GM12878 (cell line): ENCODE measurements at places on chromosomes 5 and 9. TPM values are rescaled to one million over a fixed set of nuclear protein-coding genes. Genes with fewer than 3 reads are reported as not detected.

The SLC6A7 gene
- total RNA-seq = 0.08 TPM in 1 of 2 replicates, not detected in the other

The TEX48 gene
- total RNA-seq = not detected in 2 replicates

The FRMPD1 gene
- not detected in 2 replicates for total RNA-seq

The OR1B1 gene
- total RNA-seq = not detected in 2 replicates

The C9orf50 gene
- not detected in 2 replicates for total RNA-seq

DNA sequence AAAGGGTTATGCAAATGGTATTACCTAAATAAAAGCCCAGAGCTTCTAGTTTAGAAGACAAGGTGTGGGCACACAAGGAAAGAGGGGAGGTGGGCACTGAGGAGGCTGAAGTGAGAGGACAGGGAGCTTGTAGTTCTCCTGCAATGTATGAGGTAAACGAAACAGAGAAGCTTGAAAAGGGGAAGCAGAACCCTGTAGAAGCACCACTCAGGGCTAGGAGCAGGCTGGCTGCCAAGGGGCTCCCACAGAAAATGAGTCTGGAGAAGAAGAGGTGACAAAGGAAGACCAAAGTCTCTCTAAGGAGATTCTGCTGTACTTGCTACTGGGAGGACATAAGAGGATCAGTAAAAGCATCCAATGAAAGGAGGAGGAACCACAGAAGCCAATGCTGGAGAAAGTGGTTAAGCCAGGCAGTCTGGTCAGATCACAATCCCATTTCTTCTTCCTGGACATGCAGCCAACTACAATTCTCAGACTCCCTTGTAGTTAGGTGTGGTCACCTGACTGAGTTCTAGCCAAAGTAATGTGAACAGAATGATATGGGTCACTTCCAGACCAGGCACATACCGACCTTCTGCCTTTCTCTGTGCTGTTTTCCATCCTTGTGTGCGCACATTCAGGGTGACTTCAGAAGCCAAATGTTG, 174.5 kb upstream of the MAP3K1 start:
- DNase-seq = no peak

GRCh38 chr5:150661086-150661485, at the start of gene MYOZ3:
Gene MYOZ3, plus strand, starts transcription at chr5:150661251. Its CDS starts 1,691 bp downstream, at chr5:150662942.
- DNase-seq = no peak

DNA sequence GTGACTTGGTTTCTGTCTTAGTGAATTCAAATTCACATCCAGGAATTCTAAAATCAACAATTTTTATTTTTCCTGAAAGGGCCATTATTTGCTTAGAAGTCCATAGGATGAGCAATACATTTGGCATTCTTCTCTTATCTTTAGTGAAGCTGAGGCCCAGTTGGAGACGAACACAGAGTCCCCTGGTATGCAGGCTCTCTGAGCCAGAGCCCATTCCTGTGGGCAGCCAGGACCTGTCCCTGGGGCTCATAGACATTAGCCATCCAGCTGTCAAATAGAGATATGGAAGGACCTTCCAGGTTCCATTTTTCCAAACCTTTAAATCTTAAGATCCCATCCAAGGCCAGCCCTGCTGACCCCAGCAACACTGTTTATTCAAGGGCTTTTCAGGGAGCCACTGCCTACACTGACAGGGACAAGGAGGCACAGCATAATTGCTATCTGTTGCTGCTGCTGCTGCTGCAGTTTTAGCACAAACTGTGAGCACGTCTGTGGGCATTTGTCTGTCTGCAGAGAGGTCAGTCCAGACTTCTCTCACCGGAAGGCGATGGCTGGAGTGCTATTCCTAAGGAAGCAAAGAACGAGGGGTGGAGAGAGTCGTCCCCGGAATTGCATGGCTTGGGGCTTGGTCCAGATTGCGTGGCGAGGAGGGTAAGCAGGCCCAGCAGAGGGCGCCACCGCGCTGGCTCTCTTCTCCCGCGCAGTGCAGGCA, 639.0 kb downstream of the CCDC171 start:
- no peak for DNase-seq

- no peak for DNase-seq
These were observed 463.1 kb upstream of the CDH10 start for GRCh38 chr5:25107853-25108252.

- no peak for DNase-seq
These were observed 81.1 kb upstream of the SLC12A2 start for GRCh38 chr5:128002425-128002824.

DNA sequence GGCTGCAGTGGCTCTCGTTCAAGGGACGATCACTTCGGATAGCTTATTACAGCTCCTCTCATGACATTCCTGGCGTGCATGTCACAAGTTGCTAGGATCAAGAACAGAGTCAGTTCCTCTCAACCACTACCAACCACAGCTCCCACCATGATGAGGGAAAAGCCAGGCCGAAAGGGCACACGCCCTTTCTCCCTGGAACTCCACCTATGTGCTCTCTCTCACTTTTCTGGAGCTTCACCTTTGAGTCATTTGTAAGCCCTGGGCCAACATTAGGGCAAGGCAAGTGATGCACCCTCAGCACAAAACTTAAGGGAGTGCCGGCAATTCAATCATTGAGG, 1.6 kb downstream of the SPACA9 start:
- no peak for DNase-seq

DNA sequence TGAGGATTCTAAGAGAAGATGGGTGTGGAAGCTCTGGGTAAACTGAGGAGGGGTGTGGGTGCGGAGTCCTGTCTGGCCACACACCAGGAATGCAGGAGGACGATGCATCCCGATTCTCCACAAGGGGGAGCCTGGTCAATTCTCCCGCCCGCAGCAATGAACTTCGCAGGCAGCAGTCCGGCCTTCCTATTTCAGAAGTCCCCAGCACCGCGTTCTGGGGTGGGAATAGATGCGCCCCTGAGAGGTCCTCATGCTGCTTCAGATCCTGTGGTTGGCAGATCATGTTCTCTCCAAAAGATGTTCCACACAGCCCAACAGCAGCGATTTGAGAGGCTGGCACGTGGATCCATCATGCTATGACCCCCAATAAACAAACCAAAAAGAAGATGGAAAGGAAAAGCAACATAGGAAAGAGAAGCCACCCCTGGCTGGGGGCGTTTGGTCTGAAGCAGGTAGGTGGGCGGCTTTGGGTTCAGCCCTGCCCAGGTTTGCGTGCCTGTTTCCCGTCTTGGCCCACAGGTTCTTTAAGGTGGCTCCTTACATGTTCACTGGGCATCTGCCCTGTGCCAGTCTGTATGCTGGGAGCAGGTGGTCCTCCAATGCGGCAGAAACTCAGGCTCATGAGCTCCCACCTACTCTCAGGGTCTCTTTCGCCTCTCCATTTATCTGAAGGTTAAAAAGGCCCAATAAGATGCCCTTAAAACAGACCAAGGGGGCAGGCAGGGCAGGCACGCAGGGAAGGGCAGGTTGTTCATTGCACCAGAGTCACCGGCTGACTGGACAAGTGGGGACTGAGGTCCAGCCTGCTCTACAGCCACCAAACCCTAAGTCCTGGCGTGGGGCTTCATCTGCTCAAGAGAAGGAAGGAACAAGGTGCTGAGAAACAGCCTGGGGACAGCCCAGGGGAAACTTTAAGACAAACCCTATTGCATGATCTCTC, 171.6 kb downstream of the PAX5 start:
- DNase-seq = no peak

GRCh38 chr5:180212363-180213255, 3.6 kb upstream of the RASGEF1C start:
- no peak for DNase-seq

DNA sequence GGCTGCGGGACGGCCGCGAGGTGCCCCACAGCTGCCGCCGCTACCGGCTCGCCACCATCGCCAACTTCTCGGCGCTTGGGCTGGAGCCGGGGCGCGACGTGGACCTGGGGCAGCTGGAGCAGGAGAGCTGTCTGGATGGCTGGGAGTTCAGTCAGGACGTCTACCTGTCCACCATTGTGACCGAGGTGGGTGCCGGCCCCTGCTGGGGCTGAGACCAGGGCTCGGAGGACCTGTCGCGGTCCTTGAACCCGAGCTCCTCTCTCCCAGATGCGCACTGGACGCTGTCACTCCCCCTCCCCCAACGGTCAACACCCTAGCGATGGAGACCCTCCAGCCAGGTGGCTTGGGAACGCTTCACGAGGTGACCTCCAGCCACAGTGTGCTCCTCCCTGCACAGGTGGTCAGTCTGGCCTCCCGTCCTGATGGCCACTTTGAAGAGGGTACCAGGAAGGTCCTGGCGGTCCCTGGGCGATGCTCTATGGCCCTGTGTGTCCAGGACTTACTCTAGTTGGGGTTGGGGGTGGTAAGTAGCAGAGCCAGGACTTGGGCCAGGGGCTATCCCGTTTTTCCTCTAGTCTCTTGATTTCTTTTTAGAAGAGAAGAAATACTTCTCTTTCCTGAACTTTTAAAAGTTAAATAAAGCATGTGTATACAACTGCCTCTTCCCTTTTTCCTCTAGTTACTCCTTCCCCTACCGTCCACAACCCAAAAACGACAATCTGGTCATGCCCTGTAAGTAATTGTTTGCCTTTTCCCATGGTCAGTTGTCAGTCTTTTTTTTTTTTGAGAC, 866 bp downstream of the SLC22A5 start:
- DNase-seq = no peak

- DNase-seq = no peak
These were observed 4.8 kb downstream of the MSX2 start for GRCh38 chr5:174729075-174729680.
